ENCODE measurements at places on chromosomes 1 and 21.

DNA sequence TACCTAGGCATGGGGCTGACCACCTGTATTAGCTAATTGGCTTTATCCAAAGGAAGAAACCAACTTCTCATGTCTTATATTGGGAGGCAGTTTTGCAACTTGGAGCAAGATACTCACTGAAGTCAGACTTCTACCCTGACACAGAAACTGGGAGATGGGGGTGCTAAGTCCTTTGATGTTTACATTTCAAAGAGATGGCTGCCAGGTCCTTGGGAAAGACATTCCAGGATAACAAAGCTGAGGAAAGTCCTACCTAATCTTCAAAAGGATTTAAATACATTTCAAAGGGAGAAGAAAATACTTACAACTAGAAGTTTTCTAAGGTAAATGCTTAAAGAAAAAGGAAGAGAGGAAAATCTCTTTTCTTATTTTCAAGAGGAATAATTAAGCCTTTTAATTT lies 62.1 kb downstream of the FH start:
- no peak for DNase-seq

GRCh38 chr1:178869119-178869697 lies 1.7 kb downstream of the ANGPTL1 start:
- DNase-seq = peak; percentile 59

DNA sequence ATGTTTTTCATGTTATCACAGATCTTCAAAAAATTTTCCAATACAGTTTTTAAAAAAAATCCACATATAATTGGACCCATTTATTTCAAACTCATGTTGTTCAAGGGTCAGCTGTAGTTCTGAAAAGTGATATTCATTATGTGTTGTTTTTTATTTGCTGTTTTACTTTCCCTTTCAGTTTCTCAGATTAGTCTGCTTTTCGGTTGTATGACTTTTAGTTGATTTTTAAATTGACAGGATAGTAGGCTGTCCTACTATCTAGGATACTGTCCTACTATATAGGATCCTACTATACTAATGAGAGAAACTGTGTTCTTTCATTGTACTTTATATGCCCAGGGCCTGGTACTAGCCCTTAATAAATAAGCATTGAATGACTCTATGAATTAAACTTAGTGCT lies 33.6 kb upstream of the GPR52 start:
- DNase-seq = no peak

DNA sequence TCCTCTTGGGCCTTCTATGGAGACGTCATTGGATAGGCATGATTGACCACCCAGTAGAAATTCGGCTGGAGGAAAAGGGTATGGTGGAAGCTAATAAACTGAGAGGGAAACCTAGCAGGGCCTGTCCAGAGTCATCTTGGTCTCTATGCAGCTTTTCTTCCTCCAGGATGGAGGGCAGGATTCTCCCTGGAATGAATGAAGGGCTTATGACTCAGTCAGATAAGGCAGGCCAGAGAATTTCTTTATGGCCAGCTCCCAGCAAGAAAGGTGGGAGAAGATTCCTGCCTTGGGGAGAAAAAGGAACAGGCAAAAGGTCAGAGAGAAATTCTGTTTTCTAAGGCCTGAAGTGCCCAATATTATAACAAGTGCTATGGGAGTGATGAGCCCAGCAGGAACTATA lies 17.1 kb downstream of the FBLIM1 start:
- DNase-seq = no peak

- DNase-seq = no peak
These were observed 1095.5 kb downstream of the PLA2G4A start for GRCh38 chr1:187924252-187924651.

GRCh38 chr1:41153750-41154274 lies 88.3 kb downstream of the SCMH1 start:
- DNase-seq = no peak

GRCh38 chr1:230917284-230918135 lies 49.2 kb upstream of the C1orf198 start:
- DNase-seq = no peak

DNA sequence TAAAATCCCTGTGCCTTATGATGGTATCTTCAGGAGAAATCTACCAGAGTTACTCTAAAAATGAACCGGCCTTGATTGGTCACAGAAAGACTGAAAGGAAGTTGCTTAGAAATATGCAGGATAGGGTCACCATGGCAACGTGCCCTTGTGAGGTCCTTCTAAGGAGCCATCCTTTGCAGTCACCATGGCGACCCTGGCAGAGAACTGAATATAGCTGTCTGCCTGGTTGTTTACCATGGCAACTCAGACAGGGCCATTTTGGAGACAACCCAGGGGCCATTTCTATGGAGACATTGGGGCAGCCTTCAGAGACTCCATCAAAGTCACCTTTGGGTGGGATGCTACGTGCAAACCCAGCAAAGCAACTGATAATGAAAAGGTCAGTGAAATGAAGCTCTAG lies 43.0 kb downstream of the SNX7 start:
- no peak for DNase-seq

GRCh38 chr1:222624214-222624613 lies 6.3 kb downstream of the MIA3 start:
- DNase-seq = no peak

GRCh38 chr1:61115436-61115835 lies 33.1 kb downstream of the NFIA start:
- no peak for DNase-seq

DNA sequence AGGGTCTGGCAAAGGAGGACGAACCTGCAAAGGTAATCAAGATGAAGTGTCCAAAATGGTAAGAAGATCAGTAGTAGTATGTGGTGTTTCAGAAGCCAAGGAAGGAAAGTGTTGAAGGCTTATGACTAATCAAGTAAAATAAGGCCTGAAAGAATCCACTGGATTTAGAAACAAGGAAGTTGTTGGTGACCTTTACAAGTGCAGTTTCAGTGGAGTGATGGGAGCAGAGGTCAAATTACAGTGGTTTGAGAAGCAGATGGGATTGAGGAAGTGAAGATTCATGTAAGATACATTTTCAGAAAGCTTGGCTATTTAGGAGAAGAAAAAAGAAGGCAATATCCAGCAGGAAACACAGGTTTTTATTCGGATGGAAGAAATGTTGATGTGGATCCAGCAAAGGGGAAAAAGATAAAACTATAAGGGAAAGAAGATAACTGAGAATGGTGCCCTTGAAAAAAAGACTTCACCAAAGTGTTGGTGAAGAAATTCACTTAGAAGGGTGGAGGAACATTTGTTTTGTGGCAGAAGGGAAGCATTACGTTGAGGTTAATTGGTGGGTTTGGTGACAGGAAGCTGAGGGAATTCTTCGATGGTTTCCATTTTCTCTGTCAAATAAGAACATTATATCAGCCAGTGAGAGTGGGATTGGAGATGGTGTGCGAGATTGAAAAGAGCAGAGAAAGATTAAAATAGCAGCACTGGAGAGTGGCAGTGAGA lies 2.1 kb downstream of the ARMH1 start:
- DNase-seq = peak; percentile 23

GRCh38 chr1:161313554-161314200 lies 504 bp upstream of the SDHC start:
- no peak for DNase-seq

DNA sequence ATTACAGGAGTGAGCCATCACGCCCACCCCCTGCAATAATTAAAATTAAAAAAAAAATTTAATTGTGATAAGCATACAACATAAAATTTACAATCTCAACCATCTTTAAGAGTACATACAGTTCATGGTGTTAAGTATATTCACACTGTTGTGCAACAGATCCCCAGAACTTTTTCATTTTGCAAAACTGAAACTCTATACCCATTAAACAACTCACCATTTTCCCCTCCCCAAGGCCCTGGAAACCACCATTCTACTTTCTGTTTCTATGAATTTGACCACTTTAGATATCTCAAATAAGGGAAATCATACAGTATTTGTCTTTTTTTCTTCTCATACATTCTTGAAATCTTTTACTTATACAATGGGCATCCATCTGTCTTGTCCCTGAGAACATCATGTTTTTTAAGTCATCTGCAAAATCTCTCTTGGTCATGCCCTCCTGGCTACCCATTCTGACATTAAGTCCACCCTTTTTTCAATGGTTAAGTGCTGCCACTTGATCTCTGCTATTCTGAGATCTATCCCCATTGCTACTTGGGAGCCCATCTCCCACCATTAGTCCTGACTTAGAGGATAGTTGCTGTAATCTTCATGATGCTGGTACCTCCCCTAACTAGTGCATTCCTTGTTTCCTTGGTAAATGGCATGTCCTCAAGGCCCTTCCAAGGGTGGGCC lies 39.4 kb upstream of the ZFYVE9 start:
- DNase-seq = no peak

DNA sequence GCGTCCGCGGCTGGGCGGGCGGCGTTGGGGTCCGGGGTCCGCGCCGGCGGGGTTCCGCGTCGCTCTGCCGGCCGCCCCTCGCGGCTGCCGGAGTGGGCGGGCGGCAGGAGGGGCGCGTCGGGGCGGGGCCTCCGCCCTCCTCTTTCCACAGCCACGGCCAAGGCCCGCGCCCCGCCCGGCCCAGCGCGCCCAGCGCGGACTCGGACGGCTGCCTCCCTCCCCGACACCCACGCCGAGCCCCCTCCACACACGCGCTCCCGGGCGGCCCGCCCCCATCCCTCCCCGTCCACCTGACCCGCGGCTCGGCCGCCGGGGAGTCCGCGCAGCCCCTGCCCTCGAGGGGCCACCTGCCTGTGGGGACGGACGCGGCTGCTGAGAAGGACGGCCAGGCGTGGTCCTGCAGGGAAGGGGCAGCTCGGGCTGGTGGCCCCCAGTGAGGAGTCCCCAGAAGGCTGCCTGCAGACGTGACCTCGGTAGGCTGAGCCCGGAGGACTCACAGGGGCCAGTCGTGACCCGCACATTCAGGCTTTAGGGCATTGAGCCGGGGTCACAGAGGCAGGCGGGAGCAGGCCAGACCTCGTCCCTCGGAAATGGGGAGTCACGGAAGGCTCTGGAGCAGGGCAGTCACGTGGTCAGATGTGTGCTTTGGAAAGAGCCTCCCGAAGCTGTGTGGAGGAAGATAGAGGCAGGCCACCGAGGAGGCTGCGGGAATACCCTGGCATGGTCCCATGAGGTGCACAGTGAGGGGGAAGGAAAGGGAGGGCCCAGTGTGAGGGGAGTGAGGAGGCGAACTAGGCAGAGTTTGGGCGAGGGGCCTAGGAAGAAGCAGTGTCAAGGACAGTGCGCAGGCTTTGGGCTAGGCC lies at the start of gene COL8A2:
COL8A2 (minus strand) TSS at position 94 of the 863 bp plus-strand sequence. CDS start 24,980 bp downstream, outside the sequence.
- no peak for DNase-seq

DNA sequence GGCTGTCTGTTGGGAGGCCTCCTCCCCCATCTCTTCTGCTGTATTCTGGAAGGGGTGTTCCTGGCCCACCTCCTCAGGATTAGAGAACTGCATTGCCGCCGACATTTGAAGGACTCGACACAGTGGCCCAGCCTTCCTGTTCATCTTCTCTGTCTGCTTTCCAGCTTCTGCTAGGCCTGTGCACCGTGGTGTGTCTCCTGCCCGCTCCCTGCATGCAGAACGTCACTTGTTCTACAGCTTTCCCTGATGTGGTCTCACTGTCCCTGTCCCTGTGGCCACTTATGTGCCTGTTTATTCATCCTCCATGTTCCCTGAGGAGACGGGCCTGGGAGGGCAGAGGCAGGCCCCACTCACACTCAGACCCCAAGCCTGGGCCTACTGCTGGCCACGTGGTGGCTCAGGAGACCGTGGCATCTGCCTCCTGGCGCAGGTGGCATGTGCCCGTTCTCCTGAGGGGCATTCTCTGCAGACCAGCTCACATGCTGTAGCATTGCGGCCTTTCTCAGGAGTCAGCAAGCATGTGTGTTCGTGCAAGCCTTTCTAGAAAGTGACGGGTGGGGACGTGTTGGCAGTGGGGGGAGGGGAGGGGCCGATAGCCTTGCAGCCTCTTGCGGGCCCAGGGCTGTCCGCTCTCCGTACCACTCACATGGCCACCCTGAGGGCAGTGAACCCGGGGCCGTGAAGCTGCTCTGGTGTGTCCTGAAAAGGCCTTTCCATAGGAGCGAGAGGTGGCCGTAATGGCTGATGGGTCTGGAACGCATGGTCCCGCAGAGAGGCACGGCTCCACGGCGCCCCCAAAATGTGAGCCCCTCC lies 35.9 kb downstream of the POFUT2 start:
- no peak for DNase-seq

DNA sequence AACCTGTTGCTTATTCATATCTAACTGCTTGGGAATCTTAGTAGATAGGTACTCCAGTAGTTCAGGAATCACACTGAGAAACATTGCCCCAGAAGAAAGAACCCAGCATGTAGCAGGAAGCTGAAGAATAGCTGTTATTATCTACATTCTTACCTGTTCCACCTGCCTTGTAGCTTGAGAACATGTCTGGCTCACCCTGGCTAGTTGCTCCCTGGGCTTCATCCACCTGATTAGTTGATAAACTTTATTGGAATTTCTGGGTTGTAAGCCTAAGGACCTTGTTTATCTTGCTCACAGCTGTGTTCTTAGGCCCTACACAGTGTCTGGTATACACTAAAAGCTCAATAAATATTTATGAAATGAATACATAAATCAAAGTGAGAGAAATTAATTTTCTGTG lies 106.3 kb upstream of the DMRTA2 start:
- no peak for DNase-seq

- no peak for DNase-seq
These were observed 74.0 kb upstream of the RALGPS2 start for GRCh38 chr1:178650934-178651511.

DNA sequence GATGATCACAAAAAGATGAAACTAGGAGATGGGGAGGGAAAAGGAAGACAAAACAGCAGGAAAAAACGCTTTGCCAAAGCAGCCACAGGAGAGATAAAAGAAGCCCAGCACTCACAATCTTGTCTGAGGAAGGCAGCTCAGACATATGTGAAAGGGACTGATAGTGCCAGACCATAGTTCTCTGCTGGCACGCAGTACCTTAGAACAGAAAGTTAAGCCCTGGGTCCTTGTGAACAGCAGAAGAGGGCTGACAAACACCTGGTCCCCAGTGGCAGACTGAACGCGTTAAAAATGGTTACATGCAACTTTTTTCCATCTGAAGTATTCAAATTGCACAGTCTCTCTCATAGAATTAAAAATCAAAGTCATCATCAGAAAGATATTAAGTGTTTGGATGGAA lies 433.2 kb upstream of the ADAMTS5 start:
- DNase-seq = no peak
